Fibroblast of the aortic adventitia (primary cell): ENCODE measurements at places on chromosomes 13 and 19. TPM values are rescaled to one million over a fixed set of nuclear protein-coding genes. Genes with fewer than 3 reads are reported as not detected.

Gene CGB1
- not detected in 2 replicates for total RNA-seq

Gene OR7A5
- not detected in 2 replicates for total RNA-seq

Gene FOSB
- total RNA-seq, result 0.33 and 0.81 TPM in 2 replicates

Gene ZNF99
- not detected in 2 replicates for total RNA-seq

Gene IL11
- 1.6 and 2.2 TPM in 2 replicates for total RNA-seq

Gene TEX26
- not detected in 2 replicates for total RNA-seq

Gene ELL
- total RNA-seq, result 6.5 and 10.9 TPM in 2 replicates

DNA sequence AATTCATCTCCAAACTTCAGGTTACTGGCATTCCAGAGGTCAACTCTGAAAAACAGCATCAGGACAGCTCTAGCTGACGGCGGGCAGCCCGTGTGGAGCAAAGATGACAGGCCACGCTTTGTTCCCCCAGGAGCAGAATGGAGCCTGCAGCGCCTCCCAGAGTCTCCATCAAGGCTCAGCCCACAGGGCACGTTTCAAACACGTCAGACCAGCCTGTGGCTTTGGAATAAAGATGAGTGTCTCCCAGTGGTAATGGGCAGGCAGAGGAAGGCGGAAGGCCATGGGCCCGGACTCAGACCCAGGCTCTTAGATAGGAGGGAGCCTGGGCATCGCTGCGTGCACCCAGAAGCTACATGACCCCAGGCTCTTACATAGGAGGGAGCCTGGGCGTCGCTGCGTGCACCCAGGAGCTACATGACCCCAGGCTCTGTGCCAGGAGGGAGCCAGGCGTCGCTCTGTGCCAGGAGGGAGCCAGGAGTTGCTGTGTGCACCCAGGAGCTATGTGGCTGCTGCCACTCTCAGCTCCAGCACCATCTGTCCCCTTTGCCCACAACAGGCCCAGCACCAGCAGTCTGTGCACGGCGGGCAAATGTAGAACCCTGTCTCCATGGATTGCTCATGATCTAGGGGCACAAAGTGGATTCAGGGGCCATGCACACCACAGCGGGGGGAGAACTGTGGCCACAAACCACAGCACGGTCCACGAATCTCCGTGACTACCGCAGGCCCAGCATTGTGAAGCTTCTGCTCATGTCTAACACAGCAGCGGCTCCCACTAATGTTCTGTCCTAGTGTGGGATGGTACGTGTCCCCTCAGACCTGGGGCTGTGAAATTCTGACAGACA lies 47.8 kb upstream of the C13orf46 start:
- DNase-seq, result no peak

- no peak for DNase-seq
These were observed at the start of gene NLRP11 for GRCh38 chr19:55831846-55832245. NLRP11 (minus strand) TSS chr19:55831999; CDS start chr19:55818174, 13,825 bp downstream.

GRCh38 chr19:38388349-38389100 lies at the start of gene SPRED3:
SPRED3 (plus strand) TSS chr19:38388697; CDS start chr19:38390303, 1,606 bp downstream.
- DNase-seq, result no peak

GRCh38 chr19:42589792-42590191 lies 4.9 kb downstream of the CEACAM8 start:
- DNase-seq, result no peak

DNA sequence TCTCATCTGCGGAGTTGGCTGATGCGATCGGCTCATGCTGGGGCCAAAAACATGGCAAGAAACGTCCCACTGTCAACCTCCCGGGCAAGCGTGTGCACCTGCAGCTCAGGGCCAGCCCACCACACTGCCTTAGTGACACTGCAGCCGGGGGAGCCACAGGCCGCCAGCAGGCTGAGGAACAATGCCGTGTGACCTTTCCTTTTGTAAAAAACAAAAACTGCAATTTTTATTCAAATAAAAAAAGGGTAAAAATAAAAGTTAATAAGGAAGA lies 18.8 kb upstream of the TMEM255B start:
- no peak for DNase-seq

DNA sequence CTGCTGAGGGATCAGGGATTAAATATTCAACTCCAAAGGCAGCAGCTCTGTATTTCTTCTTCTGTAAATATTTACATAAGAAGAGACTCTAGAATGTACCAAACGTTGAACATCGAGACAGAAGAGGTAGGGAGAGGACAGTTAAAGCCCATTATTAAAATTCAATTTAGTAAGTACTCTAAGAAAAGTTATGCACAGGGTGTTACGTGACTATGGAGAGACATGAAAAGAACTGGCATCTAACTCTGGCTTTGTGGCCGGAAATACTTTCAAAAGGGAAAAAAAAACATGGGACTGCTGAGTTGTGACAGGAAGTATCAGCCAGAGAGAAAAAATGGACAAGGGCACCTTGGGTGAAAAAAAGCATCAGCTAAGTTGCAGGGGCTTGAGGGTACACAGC lies 36.7 kb downstream of the LNX2 start:
- peak; percentile 18 for DNase-seq

GRCh38 chr13:48154671-48155070 lies 59.8 kb upstream of the MED4 start:
- no peak for DNase-seq

DNA sequence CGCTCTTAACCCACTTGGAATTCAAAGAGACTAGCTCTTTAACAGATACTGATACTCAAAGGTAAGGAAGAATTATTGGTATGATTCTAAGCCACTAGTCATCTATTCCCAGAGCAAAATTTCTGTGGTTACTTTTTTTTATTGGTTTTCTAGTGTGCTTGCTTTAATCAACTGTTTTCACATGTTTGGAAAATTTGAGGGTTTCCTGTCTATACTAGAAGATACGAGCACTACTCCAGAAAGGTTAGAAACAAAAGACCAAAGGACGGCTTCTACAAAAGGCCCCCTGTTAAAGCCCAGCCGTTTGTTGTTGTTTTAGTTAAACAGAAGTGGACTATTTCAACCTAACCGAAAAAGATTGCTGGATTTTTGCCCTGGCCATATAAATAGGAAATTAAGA lies 18.5 kb upstream of the LPAR6 start:
- DNase-seq, result no peak

- no peak for DNase-seq
These were observed 639.0 kb upstream of the ATXN8OS start for GRCh38 chr13:69468624-69469023.

GRCh38 chr19:35296644-35297514 lies 4.9 kb downstream of the MAG start:
- DNase-seq, result no peak

GRCh38 chr13:72565893-72566292 lies 161.5 kb downstream of the MZT1 start:
- peak; percentile 3 for DNase-seq

DNA sequence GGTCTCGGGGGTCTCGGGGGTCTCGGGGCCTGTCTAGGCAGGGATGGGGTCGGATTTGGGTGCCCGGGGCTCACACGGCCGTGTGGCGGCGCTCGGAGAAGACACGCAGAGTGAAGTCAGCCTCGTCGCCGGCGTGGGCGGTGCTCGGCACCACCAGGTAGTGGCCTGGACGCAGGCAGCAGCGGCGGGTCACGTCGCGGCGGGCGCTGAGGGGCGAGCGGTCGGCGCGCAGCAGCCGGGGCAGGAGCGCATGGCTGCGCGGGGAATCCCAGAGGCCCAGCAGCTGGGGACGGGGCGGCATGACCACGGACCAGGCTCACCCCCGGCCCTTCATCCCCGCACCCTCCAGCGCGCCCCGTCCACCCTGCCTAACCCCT lies 8.2 kb downstream of the CAPN12 start:
- no peak for DNase-seq

DNA sequence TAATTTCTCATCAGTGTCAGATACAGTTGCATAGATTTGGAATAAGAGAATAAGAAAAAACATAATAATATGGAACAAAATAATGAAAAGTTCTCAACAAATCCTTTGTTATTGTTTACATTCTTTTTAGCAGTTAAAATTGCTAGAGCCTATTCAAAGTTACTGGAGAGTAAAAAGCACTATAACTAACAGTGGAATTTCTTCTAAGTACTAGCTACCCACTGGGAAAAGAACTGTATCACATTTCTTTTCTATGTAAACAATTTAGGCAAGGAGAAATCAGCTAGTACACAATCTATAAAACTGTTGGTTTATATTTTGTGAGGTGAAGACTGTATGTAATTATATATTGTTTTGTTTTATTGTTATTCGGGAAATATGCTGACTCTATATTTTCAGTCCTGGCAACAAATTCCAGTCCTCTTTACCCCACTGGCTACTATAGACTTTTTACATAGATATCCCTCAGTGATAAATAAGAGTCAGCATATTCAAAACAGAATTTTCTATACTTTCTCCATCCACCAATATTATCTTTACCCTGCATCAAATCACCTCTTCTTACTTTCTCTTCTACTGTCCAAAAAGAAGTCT lies 222.0 kb downstream of the PCDH9 start:
- DNase-seq, result no peak

- no peak for DNase-seq
These were observed 10.4 kb downstream of the IGLON5 start for GRCh38 chr19:51321799-51322198.

DNA sequence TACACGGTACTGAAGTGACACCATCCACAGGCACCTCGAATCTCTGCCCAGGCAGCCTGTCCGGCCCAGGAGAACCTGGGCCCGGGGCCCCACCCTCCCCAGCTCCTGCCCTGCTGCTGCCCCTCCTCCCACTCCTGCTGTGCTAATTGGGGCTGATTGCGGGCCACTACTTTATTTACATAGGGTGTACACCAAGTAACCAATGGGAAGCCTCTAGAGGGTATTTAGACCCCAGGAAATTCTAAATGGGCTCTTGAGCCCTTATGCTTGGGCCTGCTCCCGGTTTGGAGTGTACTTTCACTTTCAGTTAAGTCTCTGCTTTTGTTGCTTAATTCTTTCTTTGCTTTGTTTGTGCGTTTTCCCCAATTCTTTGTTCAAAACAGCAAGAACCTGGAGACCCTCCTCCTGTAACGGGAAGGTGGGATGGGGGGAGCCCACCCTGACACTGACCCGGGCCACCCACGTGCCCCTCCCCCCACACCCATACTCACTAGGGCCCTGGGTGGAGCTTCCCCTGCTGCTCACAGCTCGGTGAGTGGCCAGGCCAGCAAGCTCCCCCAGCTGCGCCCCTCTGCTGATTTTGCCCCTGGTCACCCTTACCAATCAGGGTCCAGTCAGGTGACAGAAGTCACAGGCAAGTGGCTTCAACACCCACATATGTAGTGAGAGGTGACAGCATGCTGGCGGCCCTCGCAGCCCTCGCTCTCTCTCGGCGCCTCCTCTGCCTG lies 9.4 kb downstream of the SCGB2B2 start:
- DNase-seq, result peak; percentile 44

DNA sequence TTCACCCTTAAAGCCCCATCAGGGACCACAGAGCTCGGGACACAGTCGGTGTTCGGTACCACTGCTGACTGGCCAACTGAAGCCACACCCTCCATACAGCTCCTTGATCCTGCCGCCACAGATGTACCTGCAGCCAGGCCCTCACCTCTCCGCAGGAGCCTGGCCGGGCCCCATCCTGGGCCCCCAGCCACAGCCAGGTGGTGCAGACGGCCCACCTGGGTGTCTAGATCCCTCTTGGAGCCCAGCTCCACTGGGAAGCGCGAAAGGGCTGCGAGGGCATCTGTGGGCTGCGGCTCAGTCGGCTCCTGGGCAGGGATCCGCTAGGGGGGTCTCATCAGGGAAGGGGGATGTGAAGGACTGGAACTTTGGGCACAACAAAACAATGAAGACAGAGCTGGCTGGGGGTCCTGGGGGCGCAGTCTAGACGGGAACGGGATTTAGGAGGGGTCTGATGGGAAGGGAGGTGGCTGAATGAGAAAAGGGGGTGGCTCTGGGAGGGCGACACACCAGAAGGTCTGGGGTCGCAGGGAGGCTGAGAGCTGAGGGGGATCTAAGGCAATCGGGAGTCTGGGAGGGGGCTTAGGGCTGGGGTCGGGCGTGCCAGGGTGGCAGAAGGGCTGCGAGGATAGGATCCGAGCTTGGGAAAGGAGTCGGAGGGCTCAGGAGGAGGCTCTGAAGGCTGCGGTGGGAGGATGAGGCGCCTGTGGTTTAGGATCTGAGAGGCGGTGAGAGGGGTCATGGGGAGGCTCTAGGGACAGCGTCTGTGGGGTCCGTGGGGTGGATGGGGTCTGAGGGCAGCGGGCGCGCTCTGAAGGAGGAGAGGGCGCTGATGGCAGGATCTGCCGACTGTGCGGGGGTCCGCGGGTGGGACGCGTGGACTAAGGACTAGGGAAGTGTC lies 15.8 kb downstream of the PRODH2 start:
- no peak for DNase-seq

DNA sequence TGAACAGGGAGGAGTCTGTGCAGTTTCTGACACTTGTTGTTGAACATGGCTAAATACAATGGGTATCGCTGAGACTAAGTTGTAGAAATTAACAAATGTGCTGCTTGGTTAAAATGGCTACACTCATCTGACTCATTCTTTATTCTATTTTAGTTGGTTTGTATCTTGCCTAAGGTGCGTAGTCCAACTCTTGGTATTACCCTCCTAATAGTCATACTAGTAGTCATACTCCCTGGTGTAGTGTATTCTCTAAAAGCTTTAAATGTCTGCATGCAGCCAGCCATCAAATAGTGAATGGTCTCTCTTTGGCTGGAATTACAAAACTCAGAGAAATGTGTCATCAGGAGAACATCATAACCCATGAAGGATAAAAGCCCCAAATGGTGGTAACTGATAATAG lies 16.1 kb downstream of the CEACAM6 start:
- DNase-seq, result no peak

DNA sequence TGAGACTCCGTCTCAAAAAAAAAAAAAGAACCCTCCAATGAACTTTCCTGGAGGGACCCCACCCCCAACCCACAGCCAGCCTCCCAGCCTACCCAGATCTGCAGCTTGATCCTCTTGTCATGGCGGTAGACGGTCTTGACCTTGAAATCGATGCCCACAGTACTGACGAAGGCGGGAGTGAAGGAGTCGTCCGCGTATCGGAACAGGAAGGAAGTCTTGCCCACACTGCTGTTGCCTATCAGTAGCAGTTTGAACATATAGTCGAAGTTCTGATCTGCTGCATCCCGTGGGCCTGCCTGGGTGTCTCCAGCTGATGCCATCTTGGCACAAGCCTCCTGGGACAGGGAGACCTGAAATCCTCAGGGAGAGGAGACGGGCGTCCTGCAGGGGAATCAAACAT lies 2.4 kb downstream of the RAB3D start:
- no peak for DNase-seq

DNA sequence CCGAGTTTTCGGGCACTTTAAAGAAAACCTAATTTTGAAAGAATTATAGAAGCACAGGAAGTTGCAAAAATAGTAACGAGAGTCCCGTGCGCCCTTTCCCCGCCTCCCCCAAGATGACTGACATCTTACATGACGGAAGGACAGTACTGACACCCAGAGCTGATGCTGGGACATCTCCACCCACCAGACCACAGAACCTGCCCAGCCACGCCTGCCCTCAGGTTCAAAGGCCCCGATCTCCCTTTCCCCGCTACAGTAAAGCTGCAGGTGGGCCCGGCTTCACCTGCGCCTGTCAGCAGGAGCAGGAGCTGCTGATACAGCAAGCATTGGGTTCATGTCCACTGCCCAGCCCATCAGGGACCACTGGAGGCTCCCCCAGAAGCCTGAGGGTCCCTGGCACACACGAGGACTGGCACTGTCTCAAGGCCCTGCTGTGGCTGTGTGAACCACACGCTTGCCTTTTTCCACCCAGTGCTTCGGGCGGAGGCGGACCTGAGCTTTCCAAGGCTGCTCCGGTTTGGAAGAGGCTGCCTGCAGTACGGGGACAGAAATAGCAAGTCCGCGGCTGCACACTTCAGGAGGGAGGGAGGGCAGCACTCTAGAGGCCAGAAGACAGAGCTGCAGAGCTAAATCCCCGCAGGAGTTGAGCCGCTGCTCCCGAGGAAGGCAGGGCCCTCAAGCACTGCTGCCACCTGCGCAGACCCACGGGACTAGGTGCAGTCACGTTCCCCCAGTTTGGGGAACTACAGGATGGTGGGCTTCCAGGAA lies 8.7 kb downstream of the MAP2K2 start:
- no peak for DNase-seq

- no peak for DNase-seq
These were observed 285.2 kb downstream of the SHISA2 start for GRCh38 chr13:25766576-25766975.
